ENCODE measurements at places on chromosomes 6 and 20.
A peak's percentile ranks its signal among the peaks of the same experiment; 100 is the strongest.

DNA sequence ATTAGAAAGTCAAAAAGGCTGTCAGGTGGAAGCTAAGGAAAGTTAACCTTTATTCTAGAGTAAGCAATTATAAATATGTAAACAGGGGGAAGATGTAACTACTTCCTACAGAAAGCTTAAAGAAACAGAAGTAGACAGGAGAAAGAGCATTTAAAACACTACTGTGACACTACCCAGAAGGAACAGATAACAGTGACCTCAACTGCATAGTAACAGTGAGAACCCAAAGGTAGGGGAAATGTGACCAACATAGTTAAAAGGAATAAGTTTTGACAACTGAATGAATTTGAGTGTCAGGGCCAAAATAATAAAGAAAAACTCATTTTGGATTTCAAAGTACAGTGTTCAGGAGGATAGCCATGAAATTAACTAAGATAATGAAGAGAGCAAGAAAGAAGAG, 43.5 kb downstream of the IBTK start:
- ATAC-seq, result no peak

DNA sequence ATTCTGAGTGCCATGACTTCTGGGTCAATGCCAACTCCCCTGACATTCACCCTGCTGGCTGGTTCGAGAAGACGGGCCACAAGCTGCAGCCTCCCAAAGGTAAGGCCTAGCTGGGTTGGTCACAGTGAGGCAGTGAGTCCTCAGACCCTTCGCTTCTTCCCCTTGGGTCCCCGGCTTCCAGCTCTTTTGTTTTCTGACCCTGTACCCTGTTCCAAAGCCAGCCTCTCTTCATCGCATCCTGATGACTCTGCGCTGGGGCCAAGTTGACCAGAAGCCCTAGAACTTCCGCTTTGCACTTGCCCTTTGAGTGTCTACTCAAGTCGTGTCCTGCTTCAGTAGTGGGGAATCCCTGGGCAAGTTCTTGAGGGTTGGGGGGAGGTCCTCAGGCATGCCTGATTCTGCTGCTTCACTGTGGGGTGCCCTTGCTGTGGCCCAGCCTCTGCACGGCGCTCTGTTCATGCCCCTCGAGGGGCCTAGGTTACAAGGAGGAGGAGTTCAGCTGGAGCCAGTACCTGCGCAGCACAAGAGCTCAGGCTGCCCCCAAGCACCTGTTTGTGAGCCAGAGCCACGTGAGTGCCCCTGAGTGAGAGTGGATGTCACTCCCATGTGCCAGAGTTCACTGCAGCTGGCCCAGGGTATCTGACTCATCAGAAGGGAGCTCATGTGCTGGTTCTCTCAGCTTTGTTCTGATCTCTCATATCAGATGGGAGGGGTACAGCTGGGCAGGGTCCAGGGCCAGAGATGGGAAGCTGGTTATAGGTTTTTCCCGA, 23.0 kb downstream of the L3MBTL1 start:
- ATAC-seq, result no peak

DNA sequence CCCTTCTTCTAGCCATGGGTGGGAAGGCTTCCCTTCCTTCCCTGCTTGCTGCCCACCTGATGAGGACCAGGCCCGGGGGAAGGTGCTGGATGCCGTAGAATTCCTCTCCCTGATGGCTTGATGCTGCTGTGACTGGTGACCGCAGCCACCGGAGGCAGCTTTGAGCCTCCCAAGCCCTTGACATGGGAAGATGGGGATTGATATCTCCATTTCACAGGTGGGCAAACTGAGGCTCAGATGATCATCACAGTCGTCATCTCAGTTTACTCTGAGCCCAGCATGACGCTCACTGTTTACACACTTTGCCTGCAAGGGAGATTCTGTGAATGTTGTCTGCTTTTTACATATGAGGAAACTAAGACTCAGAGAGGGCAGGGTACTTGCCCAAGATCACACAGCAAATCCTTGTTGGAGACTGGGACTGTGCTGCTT, 43.9 kb downstream of the SRC start:
- ATAC-seq, result no peak

GRCh38 chr6:138609801-138610430, 110.6 kb upstream of the NHSL1 start:
- no peak for ATAC-seq

DNA sequence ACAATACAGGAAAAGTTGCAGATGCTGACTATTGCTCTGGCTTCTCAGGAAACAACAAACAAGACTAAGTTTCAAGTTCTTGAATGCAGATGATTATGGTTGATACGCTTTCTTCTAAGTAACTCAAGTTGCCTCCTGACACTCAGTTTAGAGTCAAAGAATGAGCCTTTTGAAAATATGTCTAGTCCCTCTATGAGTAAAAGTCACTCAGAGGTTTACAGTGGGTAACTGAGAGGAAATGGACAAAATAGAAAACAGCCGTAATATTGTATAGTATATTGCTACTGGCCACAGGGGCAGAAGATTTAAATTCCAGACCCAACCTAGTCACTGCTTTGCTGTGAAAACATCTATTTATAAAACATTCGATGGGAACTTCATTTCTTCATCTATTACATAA, 280.0 kb upstream of the ID4 start:
- no peak for ATAC-seq

DNA sequence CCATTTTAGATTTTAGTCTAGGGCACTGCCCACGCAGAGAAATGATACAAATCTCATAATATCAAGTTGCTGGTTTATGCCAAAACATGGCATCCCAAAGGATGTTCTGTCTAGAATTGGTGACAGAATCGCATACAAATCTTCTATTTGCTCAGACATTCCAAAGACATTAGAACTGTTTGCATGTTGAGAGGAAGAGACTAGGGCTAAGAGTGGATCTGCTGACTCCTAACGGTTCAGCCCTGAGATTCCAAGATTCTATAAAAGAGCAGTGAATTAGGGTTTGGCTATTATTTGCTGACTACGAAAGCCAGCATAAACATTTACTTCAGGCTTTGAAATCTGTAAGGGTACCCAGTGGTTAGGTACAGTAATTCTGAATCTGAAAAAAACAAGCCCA, 3.6 kb downstream of the EPB41L2 start:
- no peak for ATAC-seq

DNA sequence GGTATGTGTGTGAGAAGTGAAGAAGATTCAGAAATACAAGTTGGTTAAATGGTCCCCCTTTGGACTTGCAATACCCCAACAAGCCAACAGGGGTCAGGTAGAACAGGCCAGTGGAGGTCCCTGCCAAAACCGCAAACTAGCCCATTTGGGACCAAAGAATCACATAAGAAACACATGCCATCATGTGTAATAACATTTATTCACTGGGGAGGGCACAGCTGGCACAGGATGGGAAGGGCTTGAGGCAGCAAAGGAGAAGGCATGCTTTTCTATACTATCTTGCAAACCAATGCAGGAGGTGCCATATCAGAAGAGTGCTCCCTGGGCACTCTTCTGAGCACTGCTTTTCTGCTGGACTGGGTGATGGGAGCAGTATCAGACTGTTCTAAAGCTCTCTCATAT, 116.1 kb upstream of the TRAF3IP2 start:
- peak; percentile 20 for ATAC-seq

- peak; percentile 74 for ATAC-seq
These were observed 8.2 kb upstream of the MTHFD1L start for GRCh38 chr6:150857062-150857944.

GRCh38 chr6:57183336-57183735, 11.2 kb downstream of the BAG2 start:
- no peak for ATAC-seq

DNA sequence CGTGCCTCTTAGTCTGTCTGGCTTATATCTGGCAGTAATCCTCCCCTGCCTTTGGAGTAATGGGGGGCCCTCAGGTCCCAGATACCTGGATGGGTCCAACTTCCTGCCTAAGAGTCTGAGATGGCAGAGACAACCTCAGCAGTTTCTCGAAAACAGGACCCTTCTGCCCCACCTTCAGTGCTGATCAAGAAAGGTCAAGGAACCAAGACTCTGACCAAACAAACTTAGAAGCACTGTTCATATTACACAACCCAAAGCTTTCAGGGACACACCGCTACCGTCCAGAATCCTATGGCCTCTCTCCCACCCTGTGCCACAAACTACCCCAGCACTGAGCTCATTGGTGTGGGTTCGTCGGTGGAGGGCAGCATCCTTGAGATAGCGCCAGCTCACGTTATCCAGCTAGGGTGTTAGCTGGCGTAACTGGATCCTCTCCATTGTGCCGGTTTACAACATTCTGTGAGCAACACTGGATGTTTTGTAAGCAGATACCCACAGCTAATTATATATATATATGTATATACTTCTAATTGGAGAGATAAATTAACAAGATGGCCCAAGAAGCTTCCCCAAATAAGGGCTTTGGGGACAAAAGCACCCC, 7.6 kb upstream of the TMC2 start:
- no peak for ATAC-seq

GRCh38 chr20:55580475-55580874, 424.8 kb downstream of the CBLN4 start:
- no peak for ATAC-seq

GRCh38 chr20:36439040-36439730, 102.1 kb upstream of the MYL9 start:
- peak; percentile 59 for ATAC-seq

DNA sequence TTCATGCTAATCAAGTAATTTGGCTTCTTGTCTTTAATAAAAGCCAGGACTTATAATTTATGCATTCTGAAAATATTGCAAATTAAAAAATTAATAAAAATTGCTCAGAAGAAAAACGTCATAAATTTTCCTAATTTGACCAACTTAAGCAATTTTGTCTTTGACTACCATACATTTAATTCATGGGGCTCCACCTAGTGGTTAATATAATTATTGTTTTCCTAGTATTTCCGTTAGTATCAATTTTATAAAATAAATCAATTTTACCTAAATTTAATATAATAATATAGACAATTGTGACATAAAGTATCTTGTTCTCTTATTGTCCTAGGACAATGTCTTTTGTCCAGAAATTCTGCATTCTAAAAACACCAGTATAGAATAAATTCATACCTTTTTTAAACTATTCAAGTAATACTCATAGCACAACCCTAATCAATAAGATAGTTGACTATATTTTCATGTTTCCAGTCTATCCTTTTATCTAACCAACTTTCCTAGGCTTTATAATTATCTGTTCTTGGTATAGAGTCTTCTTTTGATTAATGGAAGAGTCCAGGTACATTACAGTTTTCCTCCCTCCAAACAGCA, 319.9 kb downstream of the TRDN start:
- no peak for ATAC-seq

DNA sequence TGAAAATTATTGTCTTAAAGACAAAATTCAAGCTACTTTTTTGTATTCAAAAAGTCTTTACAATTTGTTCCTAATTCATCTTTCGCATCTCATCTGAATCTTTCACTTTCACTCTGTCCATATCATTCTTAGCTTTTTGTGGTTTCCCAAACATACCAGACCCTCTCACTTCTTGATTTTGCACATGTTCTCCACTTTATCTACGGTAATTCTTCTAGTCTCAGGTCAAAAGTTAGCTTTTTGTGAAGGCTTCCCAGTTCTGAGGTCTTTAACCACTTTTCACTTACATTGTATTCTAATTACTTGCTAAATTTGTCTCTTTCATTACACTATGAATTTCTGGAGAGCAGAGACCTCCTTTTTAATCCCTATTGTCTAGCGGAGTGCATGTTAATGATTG, 34.6 kb upstream of the EPHA7 start:
- ATAC-seq, result no peak

DNA sequence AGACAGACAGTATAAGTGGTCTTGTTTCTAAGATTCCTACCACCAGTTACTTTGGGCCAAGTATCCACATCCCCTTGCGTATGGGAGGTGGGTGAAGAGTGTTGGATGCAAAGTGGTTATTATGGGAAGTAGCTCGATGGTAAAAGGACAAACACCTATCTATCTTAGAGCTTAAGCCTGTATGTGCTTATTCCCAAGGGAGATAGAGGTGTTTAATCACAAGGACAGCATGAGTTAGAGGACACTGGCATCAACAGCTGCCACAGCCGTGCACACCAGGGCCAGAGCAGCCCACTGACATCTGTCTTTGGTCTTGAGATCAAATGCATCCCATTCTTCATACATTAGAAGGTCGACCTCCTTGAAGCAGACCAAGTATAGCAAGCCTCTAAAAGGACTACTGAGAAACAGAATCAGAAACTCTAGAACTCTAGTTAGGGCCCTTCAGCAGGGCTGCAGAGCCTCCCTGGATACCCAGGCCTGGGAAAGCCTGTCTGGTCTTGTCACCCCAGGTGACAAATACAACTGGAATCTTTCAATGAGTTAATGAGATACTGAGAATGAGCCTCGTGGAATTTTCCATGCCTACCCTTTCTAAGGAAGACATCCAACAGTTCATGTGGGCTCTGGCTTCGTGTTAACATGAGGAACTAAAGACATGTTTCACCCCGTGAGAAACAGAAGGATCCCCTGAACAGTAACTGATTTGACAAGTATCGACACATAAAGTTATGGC, 28.7 kb downstream of the TXNDC5 start:
- ATAC-seq, result no peak
